ENCODE measurements at places on chromosomes 6 and 20.

DNA sequence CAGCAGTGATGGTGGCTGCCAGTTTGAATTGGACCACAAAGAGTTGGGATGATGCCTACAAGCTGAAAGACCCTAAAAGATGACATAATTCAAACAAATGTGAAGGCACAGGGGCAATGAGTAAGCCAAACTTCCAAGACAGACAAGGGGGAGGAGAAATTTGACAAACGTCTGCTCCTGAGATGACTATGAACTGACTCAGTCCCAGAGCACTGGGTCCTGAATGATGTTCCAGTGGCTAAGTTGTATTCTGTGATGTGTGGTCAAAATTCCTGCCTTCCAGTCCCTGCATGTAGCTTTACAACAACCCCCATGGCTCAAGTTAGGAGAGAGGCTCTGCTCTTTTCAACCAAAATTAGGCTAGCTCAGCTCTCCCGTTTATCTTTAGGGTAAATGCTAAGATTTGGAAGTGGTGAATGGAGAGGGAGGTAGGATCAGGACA lies 86.1 kb upstream of the SIRPA start:
- no peak for DNase-seq

GRCh38 chr6:6676910-6677441 lies 88.5 kb downstream of the LY86 start:
- DNase-seq, result peak; percentile 85

DNA sequence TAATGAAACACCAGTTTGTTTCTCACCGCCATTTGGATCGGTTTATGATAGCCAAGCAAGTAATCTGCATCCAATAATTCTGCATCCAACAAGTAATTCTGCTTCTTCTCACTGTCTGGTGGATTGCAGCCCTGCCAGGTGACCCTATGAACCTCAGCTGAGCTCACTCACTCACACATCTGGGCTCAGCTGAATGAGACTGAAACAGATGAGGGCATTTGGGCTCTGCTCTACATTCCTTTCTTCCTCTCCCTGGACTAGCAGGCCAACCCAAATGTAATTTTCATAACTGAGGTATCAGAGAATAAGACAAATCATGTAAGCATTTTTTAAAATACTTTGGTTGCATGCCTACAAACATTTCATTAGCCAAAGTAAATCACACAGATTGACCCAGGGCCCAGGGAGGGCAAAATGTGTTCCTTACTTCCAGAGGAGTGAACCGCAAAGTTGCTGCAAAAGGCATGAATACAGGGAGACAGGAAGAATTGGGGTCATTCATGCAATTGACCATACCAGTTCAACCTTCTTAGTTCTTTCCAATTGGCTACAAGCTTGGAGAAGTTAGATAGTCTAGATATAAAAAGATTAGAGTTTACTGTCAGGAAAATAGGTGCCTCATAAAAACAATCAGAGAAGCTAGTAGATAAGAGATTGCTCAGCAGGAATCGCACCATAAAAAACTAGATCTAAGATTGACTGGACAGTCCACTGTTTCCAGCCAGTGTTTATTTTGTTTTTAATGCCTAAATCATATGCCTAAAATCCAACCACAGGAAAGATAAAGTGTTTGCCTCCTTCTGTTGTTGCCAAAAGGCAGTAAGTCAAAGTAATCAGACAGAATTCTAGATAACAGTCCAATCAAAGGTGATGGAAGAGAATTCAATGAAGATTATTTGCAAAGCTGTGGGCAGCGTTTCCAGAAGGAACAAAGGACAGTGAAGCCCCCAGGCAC lies 43.7 kb downstream of the CBLN4 start:
- no peak for DNase-seq

- no peak for DNase-seq
Measured at GRCh38 chr20:57667924-57668782, 41.7 kb downstream of the PMEPA1 start.

- DNase-seq, result no peak
Measured at GRCh38 chr6:134020968-134021367, 31.5 kb downstream of the SLC2A12 start.

DNA sequence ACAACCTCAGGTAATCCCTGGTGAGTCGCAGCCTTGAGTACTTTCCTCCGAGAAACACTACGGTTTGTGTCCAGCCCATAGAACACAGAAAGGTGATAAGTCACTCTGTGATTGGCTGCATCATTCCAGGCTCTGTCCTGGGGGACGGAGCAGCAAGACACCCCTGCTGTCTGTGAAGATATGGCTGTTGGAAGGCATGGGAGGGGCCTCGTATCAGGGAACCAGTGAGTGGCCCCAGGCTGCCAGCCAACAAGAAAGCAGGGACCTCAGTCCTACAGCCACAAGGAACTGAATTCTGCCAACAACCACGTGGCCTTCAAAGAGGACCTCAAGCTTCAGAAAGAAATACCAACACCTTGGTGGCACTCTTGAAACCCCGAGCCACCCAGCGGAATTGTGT lies 6.4 kb upstream of the EEF1A2 start:
- no peak for DNase-seq

- DNase-seq, result no peak
Measured at GRCh38 chr6:142331075-142331551, 29.3 kb downstream of the ADGRG6 start.

DNA sequence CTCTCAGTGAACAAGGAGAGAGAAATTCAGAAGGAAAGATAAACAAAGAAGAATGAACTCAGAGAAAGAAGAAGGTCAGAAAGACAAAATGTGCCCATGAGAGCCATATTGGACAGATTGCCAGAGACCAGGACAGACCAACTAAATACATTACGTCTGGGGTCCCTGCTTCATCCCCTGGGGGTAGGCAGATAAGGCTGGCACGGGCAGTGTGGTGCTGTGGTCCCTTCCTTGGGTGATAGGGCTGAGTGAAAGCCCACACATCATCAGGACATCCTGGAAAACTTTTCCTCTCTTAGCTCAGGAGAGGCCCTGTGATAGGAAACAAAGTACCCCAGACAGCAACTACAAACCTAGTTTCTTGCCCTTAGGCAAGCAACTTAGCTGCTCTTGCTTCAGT lies 13.2 kb upstream of the ARMC12 start:
- no peak for DNase-seq

DNA sequence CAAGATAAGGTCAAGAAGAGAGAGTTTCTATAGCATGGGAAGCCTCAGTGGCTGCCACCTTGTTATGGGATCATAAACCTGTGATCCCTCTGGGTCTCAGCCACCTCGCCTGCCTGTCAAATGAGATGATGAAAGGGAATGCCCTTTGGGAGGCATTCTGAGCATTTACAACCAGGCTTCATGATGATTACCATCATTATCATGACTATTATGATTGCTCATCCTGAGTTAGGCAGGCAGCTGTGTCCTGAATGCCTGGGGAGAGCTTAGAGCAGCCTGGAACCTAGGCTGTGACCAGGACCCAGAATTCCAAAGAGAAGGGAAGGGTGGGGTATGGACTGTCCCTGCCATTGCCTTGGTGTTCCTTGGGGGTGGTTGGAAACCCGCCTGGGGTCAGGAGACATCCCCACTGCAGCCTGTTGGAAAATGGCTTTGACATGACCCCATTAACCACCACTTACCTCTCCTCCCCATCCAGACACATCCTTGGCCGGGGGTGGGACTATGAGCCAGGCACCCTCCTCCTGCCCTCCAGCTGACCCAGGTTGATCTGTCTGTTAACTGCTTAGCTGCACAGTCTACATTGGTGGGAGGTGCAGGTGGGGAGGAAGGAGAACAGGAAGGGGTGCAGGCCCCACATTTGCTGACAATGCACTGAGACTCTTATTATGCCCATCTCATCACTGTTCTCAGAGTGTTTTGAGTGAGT lies 51.9 kb downstream of the LRFN2 start:
- DNase-seq, result no peak

GRCh38 chr20:39795401-39796272 lies 833.5 kb downstream of the DHX35 start:
- DNase-seq, result no peak

Data from Kasumi-1 (cell line).